ENCODE measurements at places on chromosomes 7 and 10.

- no peaks in the 10 kb centered on the region for H3K36me3 ChIP-seq
- DNase-seq, result no peak
- no peaks in the 10 kb centered on the region for H3K27me3 ChIP-seq
These were observed 49.9 kb downstream of the UBE2H start for GRCh38 chr7:129902788-129903422.

DNA sequence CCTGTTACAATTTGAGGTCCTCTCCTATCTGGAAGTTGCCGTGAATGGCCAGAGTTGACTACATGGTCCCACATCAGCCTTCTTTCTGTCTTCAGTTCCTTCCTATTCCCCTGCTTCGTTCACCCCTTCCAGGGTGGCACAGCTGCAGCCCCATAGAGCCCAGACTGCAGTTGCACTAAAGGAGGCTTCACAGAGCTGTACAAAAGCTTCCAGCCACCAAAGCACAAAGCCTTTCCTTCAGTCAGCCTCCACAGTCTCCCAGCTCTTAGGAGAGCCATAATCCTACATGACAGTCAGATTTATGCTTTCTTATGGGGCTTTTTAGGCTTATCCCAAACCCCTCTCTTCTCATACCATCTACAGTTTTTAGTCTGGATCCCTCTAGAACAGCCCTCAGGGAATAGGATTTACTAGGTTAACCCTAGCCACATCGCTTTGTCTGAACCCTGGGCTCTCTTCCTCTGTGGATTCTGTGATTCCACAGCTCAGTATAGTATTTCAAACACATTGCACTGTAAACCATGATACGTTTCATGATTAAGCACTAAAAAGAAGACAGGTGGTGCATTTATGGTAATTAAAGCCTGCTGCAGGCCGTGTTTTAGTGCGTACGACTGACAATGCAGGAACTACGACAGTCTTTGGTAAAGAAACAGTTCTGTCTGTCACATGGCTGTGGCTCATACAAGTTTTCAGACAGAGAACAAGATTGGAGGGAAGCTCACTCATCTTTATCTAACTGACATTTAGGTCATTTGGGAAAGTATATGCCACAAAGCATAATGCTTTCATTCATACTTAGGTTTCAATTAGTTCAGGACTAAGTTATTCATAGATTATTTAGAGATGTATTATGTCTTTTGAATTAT is 208.3 kb upstream of the KMT2E start:
- H3K4me3 ChIP-seq, result no peak overlapping the region
- H3K27ac ChIP-seq, result no peak overlapping the region
- DNase-seq, result no peak
- no peaks in the 10 kb centered on the region for H3K36me3 ChIP-seq
- no peaks in the 10 kb centered on the region for H3K4me1 ChIP-seq

GRCh38 chr10:88995156-88995876 is 4.7 kb downstream of the FAS start:
- no peaks in the 10 kb centered on the region for H3K27me3 ChIP-seq
- H3K27ac ChIP-seq, result no peak overlapping the region
- H3K4me1 ChIP-seq, result peaks cover 19% of the 10 kb centered on the region
- no peak overlapping the region for H3K4me3 ChIP-seq

GRCh38 chr7:111264111-111264868 is 173.4 kb downstream of the LRRN3 start:
- no peak overlapping the region for H3K27ac ChIP-seq
- no peak for DNase-seq
- H3K27me3 ChIP-seq, result no peaks in the 10 kb centered on the region

DNA sequence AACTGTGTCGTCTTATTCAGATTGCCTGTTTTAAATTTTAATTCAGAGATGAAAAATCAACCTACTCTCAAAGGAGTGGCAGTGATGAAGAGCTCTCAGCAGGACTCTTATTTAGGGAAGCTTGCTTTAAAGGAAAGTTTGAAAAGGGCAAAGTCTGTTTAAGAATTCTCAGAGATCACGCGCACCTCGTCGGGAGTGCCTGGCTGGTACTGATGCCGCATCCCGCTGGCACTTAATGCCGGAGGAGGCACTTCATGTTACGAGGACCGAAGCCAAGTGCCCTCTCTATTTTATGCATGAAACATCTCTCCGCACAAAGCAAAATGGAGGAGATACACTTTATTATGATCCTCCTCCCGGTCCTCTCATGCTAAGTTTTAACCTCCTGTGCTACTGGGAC is 71.1 kb upstream of the INSYN2A start:
- H3K4me1 ChIP-seq, result no peaks in the 10 kb centered on the region
- H3K36me3 ChIP-seq, result no peaks in the 10 kb centered on the region
- no peak for DNase-seq
- no peak overlapping the region for H3K4me3 ChIP-seq
- no peak overlapping the region for H3K27ac ChIP-seq

DNA sequence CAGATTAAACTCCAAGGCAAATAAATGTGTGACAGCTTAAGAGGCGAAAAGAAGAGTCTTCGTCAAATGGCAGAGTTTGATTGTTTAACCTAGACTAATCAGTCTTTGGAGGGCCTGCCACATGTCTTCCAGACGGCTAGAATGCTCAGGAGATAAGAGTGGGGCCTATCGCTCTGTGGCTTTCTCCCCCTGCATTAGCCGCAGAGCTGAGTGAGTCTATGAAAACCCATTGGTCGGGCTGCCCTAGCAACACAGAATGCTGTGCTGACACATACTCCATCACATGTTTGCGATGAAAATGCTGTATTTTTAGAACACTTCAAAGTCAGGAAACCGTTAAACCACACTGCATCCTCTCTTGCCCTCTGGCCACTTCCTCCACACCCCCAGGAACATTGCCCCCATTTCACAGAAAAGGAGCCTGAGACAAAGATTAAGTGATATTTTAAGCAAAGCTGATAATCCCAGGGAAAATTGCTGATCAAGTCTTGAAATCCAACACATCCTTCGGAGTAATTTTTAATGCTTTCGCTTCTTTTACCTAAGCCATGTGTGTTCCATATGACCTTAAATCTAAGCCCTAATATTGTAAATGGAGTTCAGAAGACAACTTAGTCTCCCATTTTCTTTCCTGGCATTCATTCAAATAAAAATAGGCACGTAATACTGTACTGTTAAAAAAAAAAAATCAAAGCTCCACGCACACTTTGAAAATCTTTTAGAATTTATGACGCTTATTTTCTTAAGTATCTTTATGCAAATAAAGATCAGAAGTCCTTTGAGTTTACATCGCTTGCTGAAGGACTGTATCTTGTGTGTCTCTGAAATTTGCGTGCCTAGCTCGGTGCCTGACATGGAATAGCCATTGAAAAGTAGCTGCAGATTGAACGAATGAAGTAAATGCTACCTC is 161.2 kb downstream of the CELF2 start:
- H3K36me3 ChIP-seq, result no peaks in the 10 kb centered on the region
- H3K27me3 ChIP-seq, result no peaks in the 10 kb centered on the region
- H3K27ac ChIP-seq, result no peak overlapping the region
- no peak for DNase-seq
- H3K4me1 ChIP-seq, result no peaks in the 10 kb centered on the region

Data from Panc1 (cell line).